Activated T-helper 1 cell treated with anti-CD3 and anti-CD28 coated beads, Interleukin-2, amount 50 U/mL, for 16 hours (primary cell): ENCODE measurements at places on chromosomes 3 and 15.

DNA sequence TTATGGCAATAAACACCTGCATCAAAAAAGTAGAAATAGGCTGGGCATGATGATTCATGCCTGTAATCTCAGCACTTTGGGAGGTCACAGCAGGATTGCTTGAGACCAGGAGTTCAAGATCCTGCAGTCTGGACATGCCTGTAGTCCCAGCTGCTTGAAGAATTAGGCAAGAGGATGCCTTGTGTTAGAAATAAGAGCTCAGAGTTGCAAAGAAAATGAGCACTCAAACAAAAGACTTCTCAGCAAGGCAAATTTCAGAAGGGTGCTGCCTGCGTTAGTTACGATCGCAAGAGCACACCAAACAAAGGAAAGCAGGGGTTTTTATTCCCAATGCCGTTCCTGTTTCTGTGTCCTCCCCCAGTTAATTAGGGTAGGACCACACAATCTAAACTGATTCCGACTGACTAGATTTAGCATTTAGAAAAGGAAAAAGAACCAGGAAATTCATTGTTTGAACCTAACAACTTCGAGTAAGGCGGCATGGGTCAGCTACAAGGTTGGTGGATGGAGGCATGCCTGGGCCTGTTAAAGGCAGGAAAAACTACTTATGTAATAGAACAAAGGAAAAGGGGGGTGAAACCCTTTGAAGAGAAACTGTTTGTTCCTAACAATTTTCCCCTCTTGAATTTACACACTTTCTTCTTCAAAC lies 55.5 kb downstream of the DLG1 start:
- no peak for DNase-seq

DNA sequence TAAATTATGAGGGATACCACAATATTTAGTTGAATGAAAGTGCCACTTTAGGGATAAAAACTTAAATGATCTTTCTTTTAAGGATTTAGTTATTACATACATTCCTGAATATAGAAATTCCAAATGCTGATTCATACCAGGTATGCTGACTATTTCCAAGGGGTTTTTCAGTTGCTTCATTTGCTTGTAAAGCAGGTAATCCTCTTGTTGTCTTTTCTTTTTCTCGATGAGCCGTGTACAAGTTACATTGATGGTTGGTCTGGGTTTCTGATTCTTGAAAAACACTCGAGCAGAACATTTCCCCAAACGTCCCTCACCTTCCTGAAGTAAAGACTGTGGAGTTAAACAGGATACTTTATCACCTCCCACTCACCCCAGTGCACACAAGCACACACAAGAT lies 21.7 kb downstream of the RARRES1 start:
- no peak for DNase-seq

GRCh38 chr3:129490273-129490675 lies 38.2 kb upstream of the RHO start:
- peak; percentile 16 for DNase-seq

GRCh38 chr3:98099848-98100247 lies 12.9 kb downstream of the OR5AC2 start:
- no peak for DNase-seq

DNA sequence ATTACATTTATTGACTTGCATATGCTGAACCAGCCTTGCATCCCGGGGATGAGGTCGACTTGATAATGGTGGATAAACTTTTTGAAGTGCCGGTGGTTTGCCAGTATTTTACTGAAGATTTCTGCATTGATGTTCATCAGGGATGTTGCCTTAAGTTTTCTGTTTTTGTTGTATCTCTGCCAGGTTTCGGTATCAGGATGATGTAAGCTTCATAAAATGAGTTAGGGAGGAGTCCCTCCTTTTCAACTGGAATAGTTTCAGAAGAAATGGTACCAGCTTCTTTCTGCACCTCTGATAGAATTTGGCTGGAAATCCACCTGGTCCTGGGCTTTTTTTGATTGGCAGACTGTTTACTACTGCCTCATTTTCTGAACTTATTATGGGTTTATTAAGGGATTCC lies 250.8 kb downstream of the TBC1D5 start:
- DNase-seq, result no peak

- peak; percentile 23 for DNase-seq
Measured at GRCh38 chr3:126522363-126522788, 1.6 kb upstream of the CHST13 start.

GRCh38 chr3:96991800-96992365 lies 177.5 kb downstream of the EPHA6 start:
- DNase-seq, result no peak

- no peak for DNase-seq
Measured at GRCh38 chr15:40483919-40484318, 13.1 kb downstream of the CHST14 start.

- DNase-seq, result no peak
Measured at GRCh38 chr3:102887431-102887830, 452.6 kb downstream of the ZPLD1 start.

GRCh38 chr3:38369186-38369585 lies 22.6 kb downstream of the XYLB start:
- DNase-seq, result no peak

DNA sequence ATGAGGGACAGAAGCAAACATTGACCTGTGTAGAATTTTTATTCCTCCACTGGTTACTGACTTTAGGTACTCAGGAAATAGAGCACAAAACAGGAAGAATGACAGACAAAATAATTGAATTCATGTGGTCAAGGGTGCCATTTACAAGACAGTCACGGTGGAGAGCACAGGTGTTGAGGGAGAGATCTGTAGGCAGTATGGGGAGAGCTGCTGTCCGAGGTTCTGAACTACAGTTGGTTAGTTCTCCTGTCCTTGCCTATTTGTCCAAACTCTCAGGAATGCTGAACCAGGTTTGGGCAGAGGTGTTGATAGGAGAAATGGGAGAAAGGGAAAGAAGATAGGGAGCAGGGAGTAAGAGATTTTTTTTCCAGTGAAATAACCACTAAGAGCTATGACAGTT lies 178.5 kb upstream of the ZBTB20 start:
- no peak for DNase-seq

GRCh38 chr15:43006991-43007390 lies 86.4 kb upstream of the TTBK2 start:
- DNase-seq, result no peak

- no peak for DNase-seq
Measured at GRCh38 chr15:62067448-62068044, 769 bp downstream of the C2CD4A start.

DNA sequence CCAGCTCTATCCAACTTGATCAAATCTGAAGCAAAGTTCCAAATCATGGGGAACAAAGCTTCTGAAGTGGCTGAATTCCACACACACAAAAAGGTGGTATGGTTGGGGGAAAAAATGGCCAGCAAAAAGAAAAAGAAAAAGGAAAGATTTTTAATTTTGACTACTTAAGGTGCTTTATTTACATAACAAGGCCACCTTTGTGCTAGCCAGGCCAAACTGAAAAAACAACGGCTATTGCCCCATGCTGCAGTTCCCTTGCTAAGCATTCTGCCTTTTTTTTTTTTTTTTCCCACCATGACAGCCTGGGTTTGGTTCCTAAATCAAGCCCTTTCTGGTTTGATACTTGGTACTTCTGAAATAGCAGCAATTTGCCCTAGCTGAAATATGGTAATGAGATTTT lies 66.5 kb upstream of the DAZL start:
- no peak for DNase-seq

DNA sequence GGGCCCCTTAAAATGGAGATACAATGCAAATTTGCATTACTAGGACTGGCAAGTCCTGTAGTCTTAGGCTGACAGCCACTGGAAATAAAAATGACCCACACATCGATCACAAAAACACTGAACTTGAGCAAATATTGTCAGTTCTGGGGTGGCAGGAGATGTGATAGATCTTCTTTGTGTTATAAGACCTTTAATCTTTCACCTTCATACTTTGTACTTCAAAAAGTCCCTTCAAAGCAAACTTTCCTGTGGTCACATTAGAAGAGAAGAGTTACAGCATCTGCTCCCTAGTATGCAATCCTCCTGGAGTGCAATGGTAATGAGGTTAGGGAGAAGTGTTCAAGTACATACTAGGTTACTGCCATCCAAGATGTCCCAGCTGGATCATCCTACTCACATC lies 149.4 kb upstream of the KCNMB2 start:
- no peak for DNase-seq

- DNase-seq, result no peak
Measured at GRCh38 chr3:71784201-71784913, 591 bp downstream of the PROK2 start.

DNA sequence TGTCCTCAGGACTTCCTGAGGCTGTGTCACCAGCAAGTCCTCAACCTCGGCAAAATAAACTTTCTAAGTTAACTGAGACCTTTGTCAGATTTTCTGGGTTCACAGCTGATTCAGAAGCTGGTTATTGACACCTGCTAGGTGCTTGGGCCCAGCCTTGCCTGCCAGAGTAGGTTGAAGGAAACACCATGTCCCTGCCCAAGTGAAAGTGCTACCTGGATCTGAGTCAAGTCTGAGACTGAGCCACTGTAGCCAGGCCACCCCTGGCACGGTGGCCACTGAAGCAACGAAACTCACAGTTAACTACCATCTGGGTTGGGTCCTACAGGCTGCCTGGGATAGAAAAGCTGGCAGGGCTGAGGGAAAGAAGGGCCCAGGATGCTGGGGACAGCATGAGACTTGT lies 8.2 kb downstream of the HYAL2 start:
- no peak for DNase-seq

DNA sequence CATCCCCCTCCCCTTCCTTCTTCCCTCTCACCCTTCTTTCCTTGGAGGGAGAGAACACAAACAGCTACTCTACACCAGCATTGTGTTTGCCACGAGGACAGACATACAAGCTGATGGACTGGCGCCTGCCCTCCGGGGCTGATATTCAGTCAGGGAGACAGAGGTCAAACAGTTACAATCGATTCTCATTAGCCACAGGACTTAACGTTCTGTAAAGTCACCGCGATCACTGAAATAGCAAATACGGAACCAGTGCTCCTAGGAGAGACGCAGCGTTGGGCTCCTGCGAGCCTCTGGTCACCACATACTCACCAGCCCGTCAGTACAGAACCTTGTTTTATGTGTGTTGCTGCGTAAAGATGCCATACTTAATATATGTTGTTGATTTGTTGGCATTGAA lies 108.8 kb downstream of the LRRK1 start:
- DNase-seq, result no peak

- no peak for DNase-seq
Measured at GRCh38 chr15:88375234-88375927, 91.8 kb downstream of the MRPL46 start.

DNA sequence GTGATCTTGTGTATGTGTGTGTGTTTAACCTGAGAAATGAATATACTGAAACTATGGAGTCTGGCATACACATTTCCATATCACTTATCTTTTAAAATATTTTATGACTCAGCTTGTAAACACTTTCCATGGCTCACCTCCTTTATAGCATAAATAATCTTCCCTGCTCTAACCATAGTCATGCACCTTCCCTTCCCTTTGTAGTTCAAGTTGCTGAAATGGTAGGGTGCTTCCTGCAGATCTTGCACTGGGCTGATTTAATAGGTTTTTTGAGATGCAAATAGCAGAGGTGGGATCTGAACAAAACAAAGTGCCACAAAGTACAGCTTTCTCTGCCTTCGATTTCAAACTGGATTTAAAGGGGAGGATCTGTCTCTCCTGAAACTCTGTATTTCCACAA lies 712.7 kb upstream of the LMCD1 start:
- no peak for DNase-seq

DNA sequence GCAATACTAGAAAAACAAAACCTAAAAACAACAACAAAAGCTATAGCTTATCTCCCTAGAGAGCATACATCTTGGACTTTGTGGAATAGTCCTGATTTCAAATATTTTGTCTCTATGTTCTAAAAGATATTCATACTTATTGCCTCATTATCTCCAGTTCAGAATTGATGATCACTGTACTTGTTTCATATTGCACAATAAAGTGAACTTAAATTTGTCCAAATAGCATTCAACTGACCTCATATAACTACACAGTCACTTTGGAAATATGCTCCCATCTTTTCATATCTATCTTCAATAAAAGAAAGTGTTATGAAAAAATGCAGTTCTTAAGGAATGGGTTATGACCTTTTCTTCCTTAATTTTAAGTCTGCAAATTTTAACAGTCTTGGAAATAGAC lies 228.6 kb upstream of the CMC1 start:
- DNase-seq, result no peak

DNA sequence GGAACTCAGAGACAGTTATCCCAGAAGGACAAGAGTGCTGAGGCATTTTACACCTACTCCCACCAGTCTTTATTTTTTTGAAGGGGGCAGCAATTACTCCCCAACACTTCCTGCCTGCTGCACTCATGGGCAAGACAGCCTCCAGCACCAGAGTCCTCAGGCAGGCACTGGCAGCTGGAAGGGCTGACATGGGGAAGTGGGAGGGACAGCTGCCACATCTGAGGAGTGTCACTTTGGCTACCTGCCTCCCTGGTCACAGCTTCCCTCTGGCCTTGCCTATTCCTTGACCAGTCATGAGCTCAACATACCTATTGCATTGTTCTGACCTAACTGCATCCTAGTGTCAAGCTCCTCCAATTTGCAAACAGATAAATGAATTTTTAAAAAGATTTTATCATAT lies 10.2 kb upstream of the LACTB start:
- no peak for DNase-seq

DNA sequence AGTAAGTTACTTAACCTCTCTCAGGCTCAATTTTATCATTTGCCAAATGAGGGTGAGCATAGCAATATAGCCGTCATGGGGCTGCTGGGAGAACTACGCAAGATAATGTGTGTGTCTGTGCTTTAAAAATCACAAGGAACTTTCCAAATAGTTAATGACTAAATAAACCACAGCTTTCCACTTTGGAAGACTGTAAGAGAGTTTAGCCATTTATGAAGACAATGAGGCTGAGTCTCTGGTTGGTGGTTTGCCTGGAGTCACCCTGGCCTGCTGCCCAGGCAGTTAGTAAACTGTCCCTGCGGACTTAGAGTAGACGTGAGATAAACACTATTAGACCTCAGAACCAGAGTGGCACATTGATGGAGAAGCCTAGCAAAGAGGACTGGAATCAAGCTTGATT lies 357.7 kb downstream of the CLSTN2 start:
- DNase-seq, result no peak

DNA sequence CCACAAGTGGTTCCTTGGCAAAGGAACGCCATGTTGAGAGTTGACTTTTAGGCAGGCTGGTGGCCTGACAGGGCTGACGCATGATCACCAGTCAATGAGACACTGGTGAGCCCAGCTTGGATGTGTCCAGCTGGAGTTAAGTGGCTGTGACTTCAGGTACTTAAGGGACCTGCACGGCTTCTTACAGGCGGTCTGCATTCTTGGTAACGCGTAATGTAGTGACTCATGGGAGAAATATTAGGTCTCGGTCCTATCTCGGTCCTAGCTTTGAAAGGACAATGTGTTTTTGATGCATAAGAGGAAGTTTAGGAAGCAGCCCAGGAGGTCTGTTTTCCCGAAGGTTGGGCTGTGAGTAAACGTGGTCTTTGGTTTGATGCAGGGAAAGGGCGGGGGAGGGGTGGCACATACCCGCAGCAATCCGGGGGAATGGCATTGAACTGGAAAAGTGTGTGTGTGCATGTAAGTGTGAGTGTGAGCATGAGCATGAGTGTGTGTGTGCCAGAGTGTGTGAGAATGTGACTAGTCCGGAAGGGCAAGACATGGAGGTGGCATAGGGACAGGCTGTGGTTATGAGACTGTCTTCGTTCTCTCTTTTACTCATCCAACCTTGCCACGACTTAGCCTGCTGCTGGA lies 55.3 kb downstream of the FAM43A start:
- DNase-seq, result no peak

GRCh38 chr15:71634820-71635560 lies 175.4 kb upstream of the NR2E3 start:
- DNase-seq, result no peak
